ENCODE measurements at places on chromosomes 7 and 10.

DNA sequence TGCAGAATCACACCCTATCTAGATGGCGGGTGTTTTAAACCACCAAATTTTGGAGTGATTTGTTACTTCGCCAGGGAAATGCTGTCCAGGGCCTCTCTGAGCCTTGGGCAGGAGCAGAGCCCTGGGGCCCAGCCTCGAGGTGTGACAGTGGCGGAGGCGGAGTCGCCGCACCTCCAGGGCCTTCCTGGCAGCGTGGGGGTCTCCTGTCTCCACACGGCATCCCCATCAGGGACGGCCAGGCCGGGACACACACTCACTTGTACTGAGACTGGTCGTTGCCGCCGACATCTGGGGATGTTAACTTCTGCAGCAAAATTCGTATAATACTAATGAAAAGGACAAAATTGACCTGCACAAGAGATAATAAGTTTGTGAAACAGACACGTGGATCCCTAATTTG, 110.7 kb downstream of the VIPR2 start:
- DNase-seq = no peak

DNA sequence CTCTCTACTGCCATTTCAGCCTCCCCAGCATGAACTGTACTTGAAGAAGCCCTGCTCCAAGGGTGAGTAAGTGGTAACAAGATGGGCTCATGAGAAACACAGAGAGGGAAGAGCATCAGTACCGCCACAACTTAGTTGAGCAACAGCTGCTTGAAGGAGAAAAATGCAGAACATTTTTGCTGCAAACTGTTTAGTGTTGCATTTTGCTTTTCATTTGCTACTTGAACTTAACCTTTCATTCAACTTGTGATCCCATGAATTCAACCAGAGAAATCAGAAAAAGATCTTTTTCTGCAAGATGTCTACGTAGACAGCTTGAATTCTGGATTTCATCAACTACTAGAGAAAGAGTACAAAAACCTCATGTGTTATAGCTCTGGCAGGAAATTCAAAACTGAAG, 40.7 kb downstream of the ANK3 start:
- peak; percentile 36 for DNase-seq

GRCh38 chr10:79179957-79180309, 111.2 kb downstream of the ZMIZ1 start:
- no peak for DNase-seq

GRCh38 chr10:43131906-43132305, 6.3 kb upstream of the CSGALNACT2 start:
- DNase-seq = no peak

DNA sequence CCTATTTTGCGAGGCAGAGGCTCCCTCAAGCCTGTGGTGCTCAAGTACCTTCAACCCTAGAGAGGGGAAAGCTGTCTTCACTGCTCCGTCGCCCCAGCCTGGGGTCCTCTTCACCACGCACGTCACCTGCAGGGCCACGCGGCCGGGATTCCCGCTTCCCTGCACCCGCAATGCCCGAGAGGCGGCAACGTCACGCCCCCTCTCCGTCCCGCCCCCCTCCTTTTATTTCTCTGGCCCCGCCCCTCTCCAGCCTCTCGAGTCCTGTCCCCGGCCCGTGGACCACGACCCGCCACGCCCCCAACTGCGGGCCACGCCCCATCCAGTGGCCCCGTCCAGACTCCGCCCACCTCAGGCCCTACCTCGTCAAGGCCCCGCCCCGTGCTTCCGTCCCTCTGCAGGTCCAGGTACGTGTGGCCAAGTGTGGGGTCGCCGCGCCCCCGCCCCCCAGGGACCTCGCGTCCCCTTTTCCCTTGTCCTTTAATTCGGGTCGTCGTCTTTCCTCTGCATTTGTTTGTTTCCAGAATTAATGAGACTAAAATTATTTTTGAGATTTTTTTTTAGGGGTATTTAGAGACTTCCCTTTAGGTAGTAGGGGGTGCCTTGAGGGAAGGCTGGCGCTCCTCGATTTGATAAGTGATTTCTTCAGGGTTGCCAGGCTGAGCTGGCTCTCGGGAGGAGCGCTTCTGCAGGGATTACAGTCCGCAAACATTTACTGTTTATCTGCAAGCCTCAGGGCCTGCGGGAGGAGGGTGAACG, 69.8 kb upstream of the BAIAP2L1 start:
- DNase-seq = no peak

DNA sequence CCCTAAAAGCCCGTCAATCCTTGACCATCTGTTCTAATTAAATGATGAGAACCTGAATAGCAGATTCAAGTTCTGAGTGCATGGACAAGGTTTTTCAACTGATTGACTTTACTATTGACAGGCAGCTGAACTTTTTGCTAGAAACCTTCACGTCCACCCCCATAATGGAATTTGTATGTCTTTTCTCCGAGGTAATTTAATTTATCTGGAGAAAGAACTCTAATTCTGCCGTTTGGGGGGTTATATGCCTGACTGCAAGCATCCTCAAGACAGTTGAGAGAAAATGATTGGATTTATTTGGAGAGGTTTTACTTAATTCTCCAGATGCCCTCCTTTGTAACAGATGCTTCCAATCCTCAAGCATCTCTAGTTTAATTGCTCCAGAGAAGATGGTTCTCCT, 1053.4 kb upstream of the AUTS2 start:
- no peak for DNase-seq
